GOT3 (cell line): ENCODE measurements at places on chromosomes 13 and 19.

- DNase-seq, result no peak
These were observed at the start of gene KLHL26 for GRCh38 chr19:18636969-18637629. KLHL26 (plus strand) TSS chr19:18637028; CDS start chr19:18637055, 27 bp downstream.

- peak; percentile 86 for DNase-seq
These were observed 1.4 kb upstream of the RAVER1 start for GRCh38 chr19:10334588-10335351.

- DNase-seq, result no peak
These were observed 372.7 kb downstream of the ENOX1 start for GRCh38 chr13:43414111-43414510.

- DNase-seq, result peak; percentile 62
These were observed at the start of gene TMTC4 for GRCh38 chr13:100674572-100674871. TMTC4 (minus strand) TSS chr13:100674795; CDS start chr13:100670362, 4,433 bp downstream.

GRCh38 chr19:40621966-40622772 is 21.0 kb downstream of the LTBP4 start:
- DNase-seq, result no peak

- no peak for DNase-seq
These were observed 2.5 kb upstream of the KHSRP start for GRCh38 chr19:6427131-6427530.

DNA sequence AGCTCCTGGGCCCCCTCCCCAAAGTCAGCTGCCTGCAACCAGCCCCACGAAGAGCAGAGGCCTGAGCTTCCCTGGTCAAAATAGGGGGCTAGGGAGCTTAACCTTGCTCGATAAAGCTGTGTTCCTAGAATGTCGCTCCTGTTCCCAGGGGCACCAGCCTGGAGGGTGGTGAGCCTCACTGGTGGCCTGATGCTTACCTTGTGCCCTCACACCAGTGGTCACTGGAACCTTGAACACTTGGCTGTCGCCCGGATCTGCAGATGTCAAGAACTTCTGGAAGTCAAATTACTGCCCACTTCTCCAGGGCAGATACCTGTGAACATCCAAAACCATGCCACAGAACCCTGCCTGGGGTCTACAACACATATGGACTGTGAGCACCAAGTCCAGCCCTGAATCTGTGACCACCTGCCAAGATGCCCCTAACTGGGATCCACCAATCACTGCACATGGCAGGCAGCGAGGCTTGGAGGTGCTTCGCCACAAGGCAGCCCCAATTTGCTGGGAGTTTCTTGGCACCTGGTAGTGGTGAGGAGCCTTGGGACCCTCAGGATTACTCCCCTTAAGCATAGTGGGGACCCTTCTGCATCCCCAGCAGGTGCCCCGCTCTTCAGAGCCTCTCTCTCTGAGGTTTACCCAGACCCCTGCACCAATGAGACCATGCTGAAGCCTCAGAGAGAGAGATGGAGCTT is 4.7 kb upstream of the CEACAM5 start:
- no peak for DNase-seq
